ENCODE measurements at places on chromosomes 11 and 22. TPM values are rescaled to one million over a fixed set of nuclear protein-coding genes. Genes with fewer than 3 reads are reported as not detected.

- DNase-seq: no peak
These were observed 88.4 kb upstream of the TEAD1 start for GRCh38 chr11:12585861-12586260.

DNA sequence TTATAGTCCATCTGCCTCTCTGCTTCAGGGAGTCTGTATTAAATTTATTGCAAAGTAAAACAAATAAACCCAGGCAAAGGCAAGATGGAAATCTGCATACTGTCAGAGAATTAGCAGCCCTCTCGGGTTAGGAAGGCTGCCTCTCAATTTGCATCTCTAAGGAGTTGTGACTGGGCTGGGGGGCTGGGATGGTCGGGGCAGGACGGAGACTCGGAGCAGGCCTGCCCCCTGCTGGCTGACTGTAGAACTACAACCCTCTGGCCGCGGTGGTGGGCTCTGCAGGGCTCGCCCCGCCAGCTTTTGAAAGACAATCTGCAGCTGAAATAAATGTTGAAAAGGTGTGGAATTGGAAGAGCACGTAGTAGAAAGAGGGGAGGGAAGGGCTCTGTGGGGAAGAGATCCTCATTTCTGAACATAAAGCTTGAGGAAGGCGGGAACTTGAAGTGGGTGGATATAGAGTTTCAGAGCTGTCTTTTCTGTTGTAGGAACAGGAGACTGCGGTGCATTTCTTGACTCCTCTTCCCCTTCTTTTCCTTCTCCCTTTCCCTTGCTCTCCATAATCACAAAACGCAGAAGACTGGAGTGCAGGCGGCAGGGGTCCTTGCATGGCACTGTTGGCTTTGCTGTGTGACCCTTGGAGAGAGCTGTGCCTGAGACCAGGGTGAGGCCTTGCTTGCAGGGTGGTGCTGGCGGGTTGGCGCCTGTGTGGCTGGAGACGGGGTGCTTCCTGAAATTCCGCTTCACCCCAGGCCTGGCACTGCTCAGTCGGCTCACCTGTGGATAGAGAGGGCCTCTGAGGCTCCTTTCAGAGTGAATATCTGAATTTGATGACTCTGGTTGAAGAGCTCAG, 22.6 kb upstream of the PKNOX2 start:
- DNase-seq: no peak

DNA sequence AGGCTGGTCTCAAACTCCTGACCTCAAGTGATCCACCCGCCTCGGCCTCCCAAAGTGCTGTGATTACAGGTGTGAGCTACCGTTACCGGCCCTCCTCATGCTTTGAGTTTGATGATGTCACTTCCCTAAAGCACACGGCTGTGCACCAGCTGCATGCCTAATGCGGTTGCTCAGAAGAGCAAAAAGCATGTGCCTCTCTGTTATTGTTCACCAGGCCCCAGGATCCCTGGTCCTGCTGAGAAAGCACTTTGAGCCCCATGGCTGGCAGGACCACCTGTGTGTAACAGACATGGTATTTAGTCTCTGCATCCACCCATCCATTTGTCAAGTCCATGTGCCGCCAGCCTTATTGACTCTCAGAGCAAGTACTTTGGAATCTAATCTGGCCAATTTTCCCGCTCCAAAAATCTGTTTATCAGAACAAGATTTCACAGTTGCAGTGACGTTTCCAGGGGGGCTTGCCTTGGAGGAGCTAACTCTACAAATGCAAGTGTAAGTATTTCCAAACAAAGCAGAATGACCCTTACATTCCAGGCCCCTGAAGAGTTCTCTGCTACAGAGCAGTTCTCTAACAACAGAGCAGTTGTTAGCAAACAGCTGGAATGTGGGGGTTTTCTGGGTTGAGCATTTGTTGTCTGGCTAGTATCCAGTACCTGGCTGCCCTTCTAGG, 89.4 kb downstream of the LDLRAD3 start:
- no peak for DNase-seq

DNA sequence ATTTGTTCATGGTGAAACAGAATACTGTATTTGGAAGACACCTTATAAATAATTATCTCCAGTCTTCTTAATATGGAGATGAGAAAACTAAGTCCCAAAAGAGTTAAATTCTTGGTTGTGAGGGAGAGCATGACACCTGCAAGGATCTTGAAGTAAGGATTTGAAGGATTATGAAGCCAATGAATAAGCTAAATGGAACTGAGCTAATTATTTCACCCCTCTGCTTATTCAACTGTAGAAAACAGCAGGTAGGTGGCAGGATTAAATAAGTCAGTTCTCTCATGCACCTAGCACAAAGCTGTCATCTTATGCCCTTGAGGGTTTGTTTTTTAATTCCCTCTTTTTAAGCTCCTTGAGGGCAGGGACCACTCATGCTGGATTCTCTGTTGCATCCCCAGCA, 457.3 kb downstream of the ETS1 start:
- DNase-seq: no peak

The DAGLA gene
- 0.19 TPM for total RNA-seq

The C22orf31 gene
- not detected for total RNA-seq

Measured in mammary epithelial cell (primary cell).